Stomach (tissue), 19 donors: ENCODE measurements at places on chromosomes 4 and X. TPM values are rescaled to one million over a fixed set of nuclear protein-coding genes. Genes with fewer than 3 reads are reported as not detected.

Gene STAP1
- 1.3 TPM for polyA plus RNA-seq

Gene MORC4
- 7.9 TPM for polyA plus RNA-seq

Gene PDCL2
- not detected for polyA plus RNA-seq

Gene SCML2
- polyA plus RNA-seq = 0.46 TPM

Gene RHOXF1
- polyA plus RNA-seq = not detected

Gene NXF2
- polyA plus RNA-seq = not detected

Gene SORBS2
- polyA plus RNA-seq = 20.0 TPM

Gene RBM46
- polyA plus RNA-seq = not detected

Gene HDAC8
- polyA plus RNA-seq = 31.2 TPM

Gene BDH2
- 45.9 TPM for polyA plus RNA-seq

Gene DDX53
- not detected for polyA plus RNA-seq

Gene GRPR
- not detected for polyA plus RNA-seq

Gene CCSER1
- 0.33 TPM for polyA plus RNA-seq

Gene BANK1
- 2.1 TPM for polyA plus RNA-seq

Gene TECRL
- not detected for polyA plus RNA-seq

Gene UGT2A3
- polyA plus RNA-seq = not detected

Gene DKK2
- polyA plus RNA-seq = 0.05 TPM

Gene IGFBP7
- 199 TPM for polyA plus RNA-seq

Gene TMPRSS11A
- not detected for polyA plus RNA-seq

Gene TMEM255A
- 0.25 TPM for polyA plus RNA-seq

Gene ALB
- 4.7 TPM for polyA plus RNA-seq

Gene LRP2BP
- polyA plus RNA-seq = 0.43 TPM

Gene RAB39B
- 0.25 TPM for polyA plus RNA-seq

Gene ARHGAP10
- 22.0 TPM for polyA plus RNA-seq

Gene RELL1
- polyA plus RNA-seq = 2.4 TPM

Gene ADH7
- polyA plus RNA-seq = 84.2 TPM
